CD4-positive, alpha-beta T cell treated with Interleukin-21 for 1 hour (primary cell): ENCODE measurements at places on chromosomes 5 and 9.

DNA sequence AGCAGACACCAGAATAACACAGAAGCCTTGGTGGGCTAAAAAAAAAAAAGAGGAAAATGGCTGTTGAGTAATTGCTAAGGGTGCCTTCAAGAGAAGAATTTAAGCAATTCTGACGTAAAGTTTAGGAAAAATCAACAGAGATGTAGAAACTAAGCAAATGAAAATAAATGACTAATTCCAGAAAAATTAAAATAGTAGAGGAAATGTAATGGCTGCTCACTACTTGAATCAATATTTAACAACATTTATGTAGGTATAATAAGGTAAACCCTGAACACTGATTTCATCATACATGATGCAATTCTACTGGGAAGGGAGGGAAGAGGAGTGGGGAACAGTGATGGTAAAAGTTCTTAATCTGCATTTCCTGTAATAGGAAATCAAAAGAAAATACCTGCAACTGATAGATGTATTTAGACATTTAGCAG is 41.4 kb downstream of the PUM3 start:
- DNase-seq: no peak

DNA sequence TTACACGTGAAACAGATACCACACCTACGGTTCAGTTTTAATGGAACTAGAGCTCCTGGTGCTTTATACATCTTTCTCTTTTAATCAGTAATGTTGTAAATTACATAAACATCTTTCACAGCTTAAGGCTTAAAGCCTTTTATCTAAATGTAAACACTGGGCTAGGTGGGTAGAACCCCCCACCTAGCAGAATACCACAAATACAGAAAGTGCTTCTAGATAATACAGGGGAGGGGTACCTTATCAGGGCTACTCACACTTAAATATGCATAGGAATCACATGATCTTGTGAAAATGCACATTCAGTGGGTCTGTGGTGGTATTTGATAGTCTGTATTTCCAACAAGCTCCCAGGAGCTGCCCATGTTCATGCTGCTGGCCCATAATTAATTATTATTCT is 256.4 kb upstream of the TARS1 start:
- DNase-seq: no peak

GRCh38 chr9:36400332-36401163 is 479 bp upstream of the RNF38 start:
- peak; percentile 91 for DNase-seq

DNA sequence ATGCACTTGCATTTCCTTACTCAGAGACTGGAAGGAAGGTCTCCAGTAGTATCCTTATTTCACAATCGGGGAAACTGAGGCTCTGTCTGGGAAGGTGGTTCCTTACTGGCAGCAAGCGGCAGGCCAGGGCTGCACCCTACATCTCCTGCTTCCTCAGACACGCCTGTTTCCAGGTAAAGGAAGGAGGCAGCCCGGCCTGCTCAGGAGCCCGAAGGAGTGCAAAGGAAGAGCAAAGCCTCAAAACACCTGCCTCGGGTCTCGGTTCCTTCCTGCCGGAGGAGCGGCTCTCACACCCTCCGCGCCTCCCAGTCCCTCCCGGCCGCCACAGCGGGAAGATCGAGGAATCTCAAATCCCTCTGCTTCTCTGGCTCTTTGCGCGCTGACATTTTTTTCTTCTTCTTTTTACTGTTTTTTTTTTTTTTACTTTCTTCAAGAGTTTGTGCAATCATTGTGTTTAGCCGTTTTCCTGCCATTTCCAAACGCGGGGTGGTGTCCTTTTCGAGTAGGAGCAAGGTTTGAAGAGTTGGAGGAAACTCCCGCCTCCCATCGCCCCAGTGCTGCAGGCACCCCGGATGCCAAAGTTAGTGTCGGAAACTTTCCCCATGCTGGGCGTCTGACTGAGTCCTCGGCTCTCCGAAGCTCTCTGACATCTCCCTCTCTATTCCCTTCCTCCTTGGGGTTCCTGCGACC is 1.0 kb downstream of the GGTA1 start:
- no peak for DNase-seq

DNA sequence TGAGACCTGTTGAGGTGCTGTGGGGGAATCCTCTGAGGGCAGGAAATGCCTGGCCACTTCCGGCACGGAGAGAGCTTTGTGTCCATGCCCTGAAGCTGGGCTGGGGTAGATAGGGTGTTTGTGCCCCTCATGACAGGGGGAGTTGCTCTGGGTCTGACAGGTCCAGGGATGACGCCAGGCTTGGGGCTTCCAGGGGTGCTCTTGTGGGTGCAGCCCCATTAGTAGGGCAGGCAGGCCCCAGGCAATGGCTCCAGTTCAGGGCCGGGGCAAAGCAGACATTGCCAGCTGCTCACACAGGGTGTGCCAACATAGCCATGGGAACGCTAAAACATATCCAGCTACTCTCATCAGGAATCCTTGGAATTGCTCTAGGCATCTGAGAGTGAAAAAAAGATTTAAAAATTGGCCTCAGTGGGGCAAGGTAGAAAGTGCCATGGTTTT is 21.1 kb downstream of the PITX1 start:
- no peak for DNase-seq

GRCh38 chr5:148972974-148973374 is 89.9 kb downstream of the SH3TC2 start:
- DNase-seq: no peak

DNA sequence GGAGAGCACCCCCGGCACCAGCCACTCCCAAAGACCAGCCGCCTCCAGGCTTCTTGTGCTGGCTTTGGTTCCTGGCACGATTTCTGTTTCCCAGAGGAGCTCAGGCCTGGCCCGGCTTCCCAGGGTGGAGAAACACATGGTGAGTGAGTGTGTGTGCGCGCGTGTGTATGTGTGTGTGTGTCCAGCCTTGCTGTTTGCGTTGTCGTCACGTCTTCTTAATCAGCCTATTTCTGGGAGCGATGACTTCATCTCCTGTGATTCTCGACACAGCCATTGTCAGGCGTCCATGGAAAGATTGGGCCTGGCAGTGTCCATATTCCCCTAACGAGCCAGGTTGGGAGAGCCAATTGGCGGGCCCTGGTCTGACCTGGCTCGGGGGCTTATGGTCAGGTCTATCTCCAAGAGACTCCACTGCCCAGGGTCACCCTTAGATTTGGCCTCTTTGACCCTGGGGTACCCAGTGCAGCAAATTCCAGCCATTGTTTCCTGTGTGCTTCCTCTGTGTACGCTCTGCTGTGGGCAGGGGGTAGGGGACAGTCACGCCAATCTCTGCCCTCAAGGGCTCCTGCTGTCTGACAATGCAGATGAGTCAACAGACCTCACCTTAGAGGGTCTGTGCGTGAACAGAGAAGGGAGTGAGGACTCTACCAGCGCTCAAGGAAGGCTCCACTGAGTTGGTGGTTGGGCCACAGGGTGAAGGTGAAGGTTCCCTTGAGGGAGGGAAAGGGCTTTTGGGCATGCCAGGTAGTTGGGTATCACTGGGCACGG is 73.8 kb downstream of the DAB2IP start:
- no peak for DNase-seq

DNA sequence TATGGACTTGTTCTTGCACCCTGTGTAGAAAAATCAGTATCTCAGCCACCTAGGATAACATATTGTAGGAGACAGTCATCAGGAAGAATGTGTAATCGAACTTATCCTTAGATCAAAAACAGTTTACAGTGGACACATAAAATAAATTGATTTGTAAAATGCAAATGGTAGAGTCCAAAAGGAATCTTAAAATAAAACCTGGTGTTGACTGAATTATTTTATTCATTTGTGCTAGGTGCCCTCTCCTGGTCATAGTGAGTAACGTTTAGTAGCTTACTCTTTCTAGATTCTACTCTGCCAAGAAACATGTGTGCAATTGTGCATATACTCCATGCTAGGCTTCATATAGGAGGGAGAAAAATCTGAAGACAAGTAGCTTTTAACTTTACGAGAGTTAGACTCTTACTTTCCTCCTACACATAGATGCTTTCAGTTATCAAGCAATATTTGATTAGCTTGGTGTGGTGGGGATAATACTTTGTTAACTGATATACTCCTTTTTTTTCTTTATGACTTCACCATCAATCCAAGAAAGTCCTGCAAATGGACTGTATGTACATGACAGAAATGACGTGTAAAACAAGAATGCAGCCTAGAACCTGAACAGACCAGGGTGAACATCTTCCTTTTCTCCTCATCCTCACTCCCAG is 23.7 kb upstream of the LOX start:
- peak; percentile 17 for DNase-seq

DNA sequence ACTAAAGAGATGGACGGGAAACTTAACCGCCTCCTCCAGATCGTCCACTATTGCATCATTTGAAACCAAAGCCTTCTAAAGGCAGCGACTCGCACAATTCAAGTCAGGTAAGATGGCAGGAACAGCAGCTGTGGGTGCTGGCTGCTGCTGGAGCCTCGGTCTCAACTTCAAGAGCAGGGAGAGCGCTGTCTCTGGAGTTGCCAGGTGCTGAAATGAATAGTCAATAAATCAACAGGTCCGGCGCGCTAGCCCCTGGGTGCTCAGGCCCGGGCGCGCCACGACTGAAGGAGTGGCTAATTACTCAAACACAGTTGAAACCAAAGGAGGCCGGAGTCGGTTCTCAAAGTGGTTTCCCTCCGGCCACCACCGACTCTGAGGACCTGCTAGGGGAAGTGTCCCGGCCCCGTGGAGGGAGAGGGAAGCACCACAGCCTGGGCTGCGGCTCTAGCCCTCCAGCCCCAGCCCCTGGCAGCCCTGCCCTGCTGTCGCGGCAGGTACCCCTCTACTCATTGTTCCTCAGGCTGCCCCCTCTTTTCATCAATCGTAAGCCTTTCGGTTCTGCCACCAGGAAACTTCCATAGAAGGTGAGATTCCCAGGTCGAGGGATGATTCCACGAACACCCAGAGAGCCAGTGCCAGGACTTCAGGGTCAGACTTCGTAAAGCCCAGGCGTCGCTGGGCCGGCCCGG is 804 bp downstream of the TTC39B start:
- peak; percentile 57 for DNase-seq

DNA sequence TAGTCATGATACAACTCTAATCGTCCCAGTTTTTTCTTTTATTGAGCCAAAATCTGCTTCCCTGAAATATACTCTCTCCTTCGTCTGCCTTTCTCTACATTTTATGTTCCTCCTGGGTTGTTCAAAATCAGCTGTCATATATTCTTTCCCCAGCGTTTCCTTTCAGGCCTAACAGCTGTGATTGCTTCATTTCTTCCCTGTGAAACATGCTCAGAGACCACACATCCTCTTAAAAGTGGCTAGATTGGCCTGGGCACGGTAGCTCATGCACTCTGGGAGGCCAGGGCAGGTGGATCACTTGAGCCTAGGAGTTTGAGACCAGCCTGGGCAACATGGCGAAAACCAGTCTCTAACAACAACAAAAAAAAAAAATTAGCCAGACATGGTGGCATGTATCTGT is 25.1 kb downstream of the NFX1 start:
- no peak for DNase-seq

DNA sequence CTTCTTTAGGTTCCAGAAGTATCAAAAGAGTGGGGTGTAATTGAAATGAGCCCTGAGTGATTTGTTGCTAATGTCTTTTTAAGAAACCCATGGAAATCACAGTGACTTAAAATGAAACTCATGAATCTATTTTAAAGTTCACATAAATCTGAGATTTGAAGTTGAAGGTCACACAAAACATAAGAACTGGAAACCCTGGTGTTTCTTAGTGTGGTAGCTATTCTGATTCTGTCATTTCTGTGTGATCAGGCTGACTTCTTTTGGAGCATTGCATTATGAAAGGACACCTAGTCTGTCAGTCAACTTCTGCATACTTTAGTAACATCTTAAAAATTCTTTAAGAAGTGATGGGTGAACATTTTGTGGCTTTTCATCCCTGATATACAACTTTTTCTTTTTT is 448.8 kb downstream of the TLE4 start:
- no peak for DNase-seq

GRCh38 chr5:117776977-117777376 is 1202.4 kb upstream of the SEMA6A start:
- DNase-seq: no peak

GRCh38 chr9:27373851-27374250 is 76.9 kb upstream of the EQTN start:
- no peak for DNase-seq

GRCh38 chr9:123116036-123116435 is 82.6 kb downstream of the GPR21 start:
- DNase-seq: no peak

- DNase-seq: no peak
Observed at GRCh38 chr9:94908583-94909249, 182.2 kb downstream of the AOPEP start.

DNA sequence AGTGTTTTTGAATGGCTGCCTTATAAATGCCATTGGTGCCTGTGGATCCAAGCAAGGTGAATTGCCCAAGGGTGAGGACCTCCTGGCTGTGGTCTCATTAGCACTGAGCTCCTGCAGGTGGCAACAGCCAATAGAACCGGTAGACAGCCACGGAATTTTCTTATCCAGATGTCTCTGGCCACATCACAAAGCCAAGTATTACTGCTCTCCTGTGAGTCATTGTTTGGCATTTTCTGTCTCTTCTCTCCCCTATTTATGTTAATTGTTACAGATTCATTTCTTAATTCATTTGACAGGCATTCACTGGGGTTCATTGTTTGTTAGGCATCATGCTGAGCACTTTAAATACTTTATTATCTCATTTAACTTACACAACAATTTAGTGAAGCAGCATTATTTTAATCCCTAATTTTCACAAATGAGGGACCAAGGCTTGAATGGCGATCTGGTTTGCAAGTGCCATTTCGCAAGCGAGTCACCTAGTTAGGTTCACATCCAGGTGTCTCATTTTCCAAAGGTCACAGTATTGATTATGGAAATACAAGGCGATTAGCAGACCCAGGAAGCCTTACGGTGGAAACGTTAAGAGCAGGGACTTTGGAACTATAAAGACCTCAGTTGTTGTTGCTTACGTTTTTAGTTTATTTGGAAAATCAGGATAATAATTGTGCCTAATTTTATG is 58.2 kb upstream of the DPYSL3 start:
- DNase-seq: no peak

DNA sequence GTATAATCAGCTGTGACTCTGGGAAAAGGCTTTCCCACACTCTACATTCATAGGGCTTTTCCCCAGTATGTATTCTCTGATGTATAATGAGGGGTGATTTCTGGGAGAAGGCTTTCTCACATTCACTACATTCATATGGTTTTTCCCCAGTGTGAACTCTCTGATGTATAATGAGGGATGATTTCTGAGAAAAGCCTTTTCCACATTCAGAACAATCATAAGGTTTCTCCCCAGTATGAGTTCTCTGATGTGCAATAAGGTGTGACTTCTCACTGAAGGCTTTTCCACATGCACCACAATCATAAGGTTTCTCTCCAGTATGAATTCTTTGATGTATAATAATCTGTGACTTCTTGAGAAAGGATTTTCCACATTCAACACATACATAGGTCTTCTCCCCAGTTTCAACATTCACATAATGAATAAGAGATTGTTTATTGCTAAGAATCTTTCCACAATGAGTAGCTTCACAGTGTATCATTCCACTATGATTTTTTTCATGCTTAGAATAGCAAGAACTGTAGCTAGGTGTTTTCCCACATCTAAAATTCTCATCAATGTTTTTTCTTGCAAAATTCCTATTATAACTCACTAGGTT is 26.7 kb upstream of the ZNF300 start:
- no peak for DNase-seq

DNA sequence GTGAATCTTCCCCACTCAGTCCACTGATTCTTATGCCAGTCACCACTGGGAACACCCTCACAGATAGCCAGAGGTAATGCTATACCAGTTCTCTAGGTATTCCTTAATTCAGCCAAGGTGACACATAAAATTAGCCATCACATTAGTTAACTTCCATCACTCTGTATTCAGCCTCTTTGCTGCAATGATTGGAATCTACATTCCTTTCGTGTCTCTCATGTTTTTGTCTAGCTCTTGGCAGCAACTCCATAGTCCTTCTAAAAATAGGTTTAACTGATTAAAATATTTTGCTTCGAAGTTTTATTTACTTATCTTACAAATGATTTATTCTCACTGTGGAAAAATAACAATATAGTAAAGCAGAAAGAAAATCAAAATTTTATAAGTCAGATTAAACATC is 19.6 kb upstream of the RNF20 start:
- no peak for DNase-seq
